Glutamatergic neuron (in vitro differentiated cells): ENCODE measurements at places on chromosomes 5 and 9. TPM values are rescaled to one million over a fixed set of nuclear protein-coding genes. Genes with fewer than 3 reads are reported as not detected.

Gene AK8
- 0.44 TPM for total RNA-seq

Gene TMEM171
- 1.1 TPM for total RNA-seq

Gene BTNL3
- not detected for total RNA-seq

Gene MLANA
- total RNA-seq = not detected

GRCh38 chr5:24804221-24804681 is 159.5 kb upstream of the CDH10 start:
- no peaks in the 10 kb centered on the region for H3K27me3 ChIP-seq
- no peak overlapping the region for H3K4me3 ChIP-seq
- no peaks in the 10 kb centered on the region for H3K4me1 ChIP-seq
- DNase-seq = no peak

Gene SHC3
- 0.83 TPM for total RNA-seq

Gene STING1
- not detected for total RNA-seq

Gene PCDHA6
- 29.8 TPM for total RNA-seq

Gene GDA
- total RNA-seq = 1.2 TPM

Gene IFNA2
- total RNA-seq = not detected
